ENCODE measurements at places on chromosomes 1 and 21.

- DNase-seq = no peak
Measured at GRCh38 chr1:20248971-20249612, 41.6 kb upstream of the VWA5B1 start.

DNA sequence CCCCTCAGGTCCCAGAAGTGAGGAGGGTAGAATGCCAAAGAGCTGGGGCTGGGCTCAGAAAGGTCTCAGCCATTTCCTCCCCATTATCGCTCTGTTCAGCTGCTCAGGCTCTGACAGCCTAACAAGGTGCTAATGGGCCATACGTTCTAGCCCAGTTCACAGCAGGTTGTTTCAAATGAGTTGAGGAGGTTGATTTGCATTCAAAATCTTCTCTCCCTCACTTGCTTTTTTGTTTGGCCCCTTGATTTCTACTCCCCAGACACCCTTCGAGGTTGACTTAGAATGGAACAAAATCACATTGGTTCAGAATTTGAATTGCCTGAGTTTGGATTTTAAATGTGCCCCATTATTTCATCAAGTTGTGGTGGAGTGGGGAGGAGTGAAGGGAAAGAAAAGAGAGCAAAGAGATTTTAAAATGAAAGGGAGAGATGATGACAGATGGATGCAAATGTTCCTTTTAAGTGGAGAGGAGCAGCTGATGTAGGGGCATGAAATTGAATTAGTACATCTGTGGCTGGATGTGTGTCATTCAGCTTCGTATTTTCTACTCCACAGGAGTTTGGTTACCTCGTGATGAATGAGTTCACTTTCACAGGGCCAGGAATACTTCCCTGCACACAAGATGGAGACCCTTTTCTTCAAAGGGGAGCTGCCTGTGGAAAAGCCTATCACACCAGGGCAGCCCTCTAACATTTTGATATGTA lies 425.8 kb upstream of the CAMK1G start:
- DNase-seq = no peak

DNA sequence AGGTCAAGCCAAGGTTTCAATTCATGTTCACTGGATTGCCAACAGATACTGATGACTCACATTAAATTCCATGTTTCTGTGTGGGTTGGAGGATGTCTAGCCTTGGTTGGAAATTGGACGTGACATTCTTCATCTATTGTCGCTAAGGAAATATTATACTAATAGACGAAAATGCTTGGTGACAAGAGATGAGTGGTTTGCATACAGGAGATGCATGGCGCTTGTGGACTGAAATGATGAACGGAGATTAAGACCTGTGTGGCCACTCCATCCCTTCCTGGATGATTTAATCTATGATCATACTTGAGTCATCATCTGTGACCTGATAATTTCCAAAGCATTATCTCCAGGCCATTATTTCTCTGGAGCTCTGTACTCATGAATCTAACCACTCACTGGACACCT lies 97.0 kb upstream of the CD34 start:
- no peak for DNase-seq

GRCh38 chr1:178388418-178389145 lies 108.2 kb downstream of the CLEC20A start:
- DNase-seq = no peak

DNA sequence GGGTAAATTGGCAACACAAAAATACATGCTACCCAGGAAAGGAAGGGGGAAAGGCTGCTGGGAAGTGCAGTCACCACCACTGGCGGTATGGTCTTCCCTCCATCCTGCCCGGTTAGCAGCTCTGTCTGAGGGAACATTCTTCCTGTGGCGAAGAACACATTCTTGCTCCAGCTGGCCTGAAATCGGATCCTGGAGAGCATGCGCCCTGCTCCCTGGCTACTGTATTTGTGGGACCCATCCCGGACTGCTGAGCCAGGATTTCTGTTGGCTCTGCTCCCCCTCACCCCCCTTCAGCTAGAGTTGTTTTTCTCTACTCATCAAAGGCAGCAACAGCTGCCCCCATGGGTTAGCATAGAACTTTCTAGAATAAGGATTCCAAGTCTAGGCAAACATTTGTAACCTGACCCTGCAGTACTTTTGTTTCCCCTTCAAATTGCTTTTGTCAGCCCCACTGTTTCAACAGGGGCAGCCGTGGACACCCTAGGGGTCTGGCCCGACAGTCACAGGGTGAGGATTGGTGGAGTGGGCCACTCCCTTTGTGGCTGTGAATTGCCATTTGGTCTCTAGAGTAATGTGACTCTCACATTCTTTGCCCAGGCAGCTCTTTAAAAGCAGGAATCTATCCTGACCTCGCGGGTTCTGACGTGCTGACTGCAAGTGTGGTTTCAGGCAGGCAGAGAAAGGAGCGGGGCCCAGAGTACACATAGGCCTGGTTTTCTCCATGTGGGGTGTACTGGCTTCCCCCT lies 157.7 kb downstream of the TOMM20 start:
- no peak for DNase-seq

DNA sequence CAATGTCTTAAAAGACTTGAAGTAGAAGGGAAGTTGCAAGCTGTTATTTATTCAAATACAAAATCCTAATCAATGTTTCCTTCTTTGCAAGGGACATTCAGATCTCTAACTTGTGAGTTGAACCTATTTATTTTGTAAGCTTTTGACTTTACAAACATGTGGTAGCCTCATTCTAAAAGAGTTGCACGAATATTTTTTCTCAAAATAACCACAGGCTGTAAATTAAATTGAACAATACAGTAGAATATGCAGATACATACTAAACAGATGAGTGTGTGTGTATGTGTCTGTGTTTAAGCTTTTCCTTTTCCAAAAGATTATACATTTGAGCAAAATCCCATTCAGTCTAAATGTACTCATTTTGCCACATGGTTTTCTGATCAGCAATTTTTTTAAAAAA lies 4.8 kb upstream of the DYNLT5 start:
- no peak for DNase-seq

DNA sequence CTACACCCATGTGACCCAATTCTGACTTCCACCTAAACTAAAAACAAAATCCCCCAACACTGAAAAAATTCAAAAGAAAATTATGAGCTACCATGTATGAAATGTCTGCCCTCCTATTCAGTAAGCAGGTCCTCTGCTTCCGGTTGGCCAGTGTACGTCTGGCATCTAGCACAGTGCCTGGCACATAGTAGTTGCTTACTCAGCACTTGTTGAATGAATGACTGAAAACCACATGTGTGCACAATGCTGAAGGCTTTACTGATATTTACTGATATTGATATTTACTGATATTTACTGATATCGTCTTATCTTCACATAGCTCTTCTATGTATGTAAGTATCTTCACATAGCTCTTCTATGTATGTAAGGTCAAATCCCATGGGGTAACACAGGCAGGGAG lies 642.2 kb downstream of the SMYD3 start:
- DNase-seq = no peak

DNA sequence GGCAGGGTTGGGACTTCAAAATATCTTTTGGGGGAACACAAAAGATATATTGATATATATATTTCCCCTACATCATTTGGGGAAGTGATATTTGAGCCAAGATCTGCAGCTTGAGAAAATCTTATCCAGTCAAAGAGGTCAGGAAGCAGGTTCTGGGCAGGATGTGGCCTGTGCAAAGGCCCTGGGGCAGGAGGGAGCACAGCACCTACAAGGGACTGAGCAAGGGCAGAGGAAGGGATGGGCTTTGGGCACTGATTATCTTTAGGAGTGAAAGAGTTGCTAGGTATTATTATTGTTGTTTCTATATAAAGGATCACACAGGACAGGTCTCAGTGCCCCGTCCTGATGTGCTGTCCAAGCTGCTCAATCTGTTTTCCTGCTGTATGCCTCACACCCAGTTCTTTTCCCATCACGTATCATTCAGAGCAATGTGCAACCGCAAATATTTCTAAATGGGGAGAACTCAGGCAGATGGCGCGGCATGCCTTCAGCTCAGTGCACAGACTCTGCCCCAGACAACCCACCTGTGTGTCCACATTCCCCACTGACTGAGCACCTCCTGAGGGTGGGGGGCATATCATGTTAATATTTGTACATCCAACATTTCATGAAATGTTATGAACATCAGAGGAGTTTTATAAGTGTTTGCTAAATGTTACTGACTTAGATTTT lies 28.1 kb upstream of the GPR137B start:
- DNase-seq = no peak

DNA sequence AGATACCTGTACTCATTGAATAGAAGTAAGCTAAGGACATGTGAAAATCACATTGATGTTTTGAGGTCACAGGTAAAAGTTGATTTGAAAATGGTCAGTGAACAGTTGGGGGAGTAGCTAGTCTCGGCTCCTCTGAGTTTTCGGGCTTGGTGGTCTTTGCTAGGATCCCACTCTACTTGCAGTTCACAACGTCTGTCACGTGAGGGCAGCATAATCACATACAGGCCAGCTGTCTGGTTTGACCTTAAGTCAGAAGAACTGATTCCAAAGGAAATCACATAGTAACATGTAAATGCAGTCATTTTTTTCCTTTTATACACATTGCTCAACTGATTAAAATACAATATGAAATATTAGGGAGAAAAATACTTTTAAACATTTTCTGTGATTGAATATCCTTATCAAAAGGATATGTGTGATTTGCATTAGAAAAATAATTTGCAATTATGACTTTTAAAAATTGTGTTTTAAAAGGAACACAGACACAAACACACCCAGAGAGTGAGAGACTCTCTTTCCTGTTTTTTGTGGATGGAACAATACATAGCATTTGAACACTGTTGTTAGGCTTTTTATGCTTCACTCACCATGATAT lies 21.8 kb upstream of the PDC start:
- peak; percentile 79 for DNase-seq

DNA sequence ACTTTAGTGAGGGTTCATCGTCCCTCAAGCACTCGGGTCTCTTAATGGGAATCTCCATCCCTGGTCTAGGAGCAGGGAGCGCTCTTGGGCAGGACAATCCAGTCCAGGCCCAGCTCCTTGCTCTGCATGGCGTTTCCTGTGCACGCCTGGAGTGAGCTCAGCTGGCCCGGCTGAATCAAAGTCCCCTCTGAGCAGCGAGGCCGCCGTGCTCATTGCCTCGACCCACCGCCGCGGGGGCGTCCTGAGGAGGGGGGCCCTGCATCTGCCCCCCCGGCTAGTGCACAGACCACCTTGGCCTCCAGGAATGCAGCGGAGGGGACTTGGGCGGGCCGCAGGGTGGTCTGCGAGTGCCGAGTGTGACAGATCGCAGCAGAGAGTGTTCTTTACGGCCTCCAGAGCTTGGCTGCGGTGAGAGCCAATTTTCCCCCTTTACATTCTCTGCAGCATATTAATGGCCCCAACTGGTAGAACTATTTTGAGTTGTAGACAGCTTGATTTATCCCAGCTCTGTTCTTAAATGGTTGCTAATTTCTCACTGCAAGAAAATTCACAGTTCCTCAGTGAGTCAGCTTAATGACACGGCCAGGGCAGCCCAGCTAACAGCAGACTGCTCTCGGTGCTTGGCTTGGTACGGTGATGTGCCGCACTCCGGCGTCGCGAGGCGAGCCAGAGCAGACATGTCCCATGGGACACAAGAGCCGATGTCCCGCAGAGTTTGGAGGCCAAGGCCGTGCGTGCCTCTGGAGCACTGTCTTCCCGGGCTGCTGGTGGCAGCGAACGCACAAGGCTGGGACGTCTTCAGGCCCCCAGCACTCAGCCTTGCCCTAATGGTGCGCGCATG lies 39.8 kb downstream of the SNAP47 start:
- DNase-seq = no peak

- DNase-seq = peak; percentile 17
Measured at GRCh38 chr1:40310983-40311642, 6.0 kb downstream of the COL9A2 start.

- no peak for DNase-seq
Measured at GRCh38 chr1:6460301-6461050, 5.5 kb downstream of the TNFRSF25 start.

- DNase-seq = no peak
Measured at GRCh38 chr1:177444997-177445746, 274.4 kb downstream of the BRINP2 start.

- DNase-seq = no peak
Measured at GRCh38 chr1:151984313-151984956, 9.2 kb downstream of the S100A10 start.

- DNase-seq = no peak
Measured at GRCh38 chr1:89545264-89546038, 20.8 kb downstream of the LRRC8B start.

DNA sequence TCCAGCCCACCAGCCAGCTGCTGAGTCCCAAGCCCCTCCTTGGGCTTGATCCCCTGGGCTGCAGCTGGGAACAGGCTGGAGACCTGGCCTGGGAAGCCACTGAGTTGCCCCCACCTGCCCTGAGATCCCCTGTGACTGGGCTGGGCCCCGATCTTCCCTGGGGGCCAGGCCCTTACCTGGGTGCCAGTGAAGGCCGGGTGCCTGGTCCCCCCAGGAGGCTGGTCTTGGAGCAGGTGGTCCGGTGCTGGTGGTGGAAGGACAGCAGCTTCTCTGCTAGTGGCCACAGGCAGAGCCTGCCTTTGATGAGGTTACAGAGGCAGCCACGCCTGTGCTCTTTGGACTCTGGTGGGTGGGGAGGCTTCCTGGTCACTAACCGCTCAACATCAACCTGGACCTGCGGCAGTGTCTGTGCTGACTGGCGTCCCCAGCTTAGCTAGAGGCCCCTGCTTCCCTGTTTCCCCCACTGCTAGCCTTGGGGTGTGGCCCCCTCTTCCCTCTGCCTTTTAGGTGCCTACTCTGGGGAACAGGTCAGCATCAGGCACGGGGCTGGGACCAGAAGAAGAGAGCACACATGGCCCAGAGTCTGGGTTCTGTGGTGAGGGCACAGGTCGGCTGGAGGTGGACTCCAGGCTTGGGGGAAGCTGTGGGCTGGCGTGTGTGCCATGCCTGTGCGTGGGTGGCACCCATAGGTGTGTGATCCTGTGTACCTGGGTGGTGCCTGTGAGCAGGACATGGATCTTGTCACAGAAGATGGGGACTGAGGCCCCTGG lies at the start of gene EPS8L3:
Gene EPS8L3, minus strand, starts transcription at position 278 of the 770 bp plus-strand sequence. CDS start 2,174 bp downstream, outside the sequence.
- no peak for DNase-seq

- DNase-seq = no peak
Measured at GRCh38 chr1:150613061-150613920, 16.1 kb downstream of the ENSA start.

DNA sequence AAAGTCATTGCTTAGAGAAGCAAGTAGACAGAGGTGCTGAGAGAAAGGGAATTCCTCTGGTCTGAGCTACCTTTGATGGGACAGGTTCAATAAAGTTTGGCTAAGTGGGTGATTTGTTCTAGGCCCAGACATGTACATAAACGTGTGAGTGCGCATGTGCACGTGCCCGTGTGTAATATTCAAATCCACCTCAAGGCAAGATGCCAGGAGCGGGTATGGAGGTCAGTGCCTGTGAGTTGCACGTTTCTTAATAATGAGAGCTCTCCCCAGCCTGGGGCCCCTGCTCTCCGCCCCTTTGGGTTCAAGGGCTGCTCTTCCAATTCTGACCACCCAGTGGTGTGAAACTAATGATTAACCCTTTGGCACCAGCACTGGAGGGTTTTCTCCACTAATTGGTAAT lies 53.8 kb upstream of the LMO4 start:
- DNase-seq = no peak

GRCh38 chr1:162666006-162666645 lies 33.9 kb downstream of the DDR2 start:
- DNase-seq = no peak

DNA sequence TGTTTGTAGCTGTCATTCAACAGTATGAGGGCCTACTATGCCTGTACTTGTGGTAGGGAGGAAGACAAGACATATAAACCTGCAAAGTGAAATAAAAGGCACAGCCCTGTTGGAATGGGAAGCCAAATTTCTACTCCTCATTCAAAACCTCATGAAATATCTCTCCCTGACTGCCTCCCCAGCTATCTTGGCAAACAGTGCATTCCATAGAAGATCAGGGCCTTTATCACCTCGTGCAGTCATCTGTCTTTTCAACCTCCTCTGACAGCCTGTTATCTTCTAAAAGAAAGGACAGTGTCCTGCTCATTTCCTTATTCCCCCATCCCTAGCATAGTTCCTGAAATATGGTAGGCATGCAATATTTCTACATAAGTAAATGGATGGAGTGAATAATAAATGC lies 71.0 kb downstream of the SH3GLB1 start:
- no peak for DNase-seq
